Endothelial cell of umbilical vein (primary cell): ENCODE measurements at places on chromosomes 3 and 15. TPM values are rescaled to one million over a fixed set of nuclear protein-coding genes. Genes with fewer than 3 reads are reported as not detected.

The SERPINI2 gene
- not detected in 2 replicates for polyA plus RNA-seq

DNA sequence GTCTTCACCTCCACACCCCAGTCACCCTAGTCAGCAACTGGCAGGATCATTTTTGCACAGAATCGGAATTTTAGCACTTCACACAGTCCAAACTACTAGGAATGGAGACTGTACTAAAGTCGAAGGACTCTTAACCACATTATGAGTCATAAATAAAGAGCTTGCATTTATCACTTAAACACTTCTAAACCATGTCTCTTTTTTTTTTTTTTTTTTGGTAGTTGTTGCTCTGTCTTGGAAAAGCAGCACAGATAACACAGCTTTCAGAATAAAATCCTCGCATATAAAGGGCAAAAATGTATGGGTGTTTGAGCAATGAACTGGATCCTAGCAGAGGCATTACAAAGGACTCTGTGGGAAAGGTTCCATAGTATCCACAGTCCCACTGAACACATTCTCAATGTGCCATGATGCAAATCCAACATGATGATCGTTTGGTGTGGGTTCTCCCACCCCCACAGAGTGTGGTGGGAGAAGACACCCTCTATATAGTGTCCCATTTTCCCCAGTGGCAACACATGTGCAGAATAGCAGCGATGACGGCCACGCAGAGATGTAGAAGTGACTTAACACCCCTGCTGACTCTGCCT, 47.1 kb downstream of the FOXP1 start:
- peak; percentile 14 for DNase-seq

DNA sequence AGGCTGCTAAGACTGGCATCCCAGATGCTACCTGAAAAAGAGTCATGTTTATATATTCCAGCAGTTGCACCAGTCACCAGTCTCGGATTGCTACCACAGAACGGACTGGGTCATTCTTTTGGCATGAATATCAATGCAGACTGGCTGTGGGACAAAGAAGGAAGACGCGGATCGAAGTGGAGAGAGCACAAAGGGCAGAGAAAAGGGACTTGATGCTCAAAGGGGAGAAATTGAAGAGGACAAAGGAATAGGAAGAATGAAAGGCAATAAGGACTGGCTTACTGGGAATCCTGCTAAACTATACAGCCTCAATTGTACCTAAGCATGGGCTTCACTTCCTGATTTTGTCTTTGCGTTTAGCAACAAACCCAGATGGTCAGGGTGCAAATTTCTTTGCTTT, 15.3 kb upstream of the DIS3L start:
- no peak for DNase-seq

DNA sequence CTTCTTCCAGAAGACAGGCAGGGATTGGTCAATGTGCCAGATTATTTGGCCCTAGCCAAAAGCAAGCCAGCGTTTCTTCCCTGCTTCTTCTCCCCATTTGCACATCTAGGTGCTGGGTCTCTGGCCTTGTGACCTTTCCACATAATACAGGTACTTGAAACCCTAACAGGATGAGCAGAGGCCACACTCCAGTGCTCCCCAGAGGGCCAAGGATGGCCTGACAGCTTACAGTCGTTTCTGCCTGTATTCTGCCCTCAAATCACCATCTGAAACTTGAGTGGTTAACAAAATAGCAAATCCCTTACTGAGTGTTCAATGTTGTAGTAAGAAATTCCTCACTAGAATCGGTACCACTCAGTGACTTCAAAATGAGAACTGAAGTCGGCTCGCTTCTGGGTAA, 29.1 kb downstream of the MKRN2 start:
- DNase-seq, result no peak

GRCh38 chr3:26621176-26621575, 1.4 kb upstream of the LRRC3B start:
- no peak for DNase-seq
